ENCODE measurements at places on chromosomes 2 and 18.

DNA sequence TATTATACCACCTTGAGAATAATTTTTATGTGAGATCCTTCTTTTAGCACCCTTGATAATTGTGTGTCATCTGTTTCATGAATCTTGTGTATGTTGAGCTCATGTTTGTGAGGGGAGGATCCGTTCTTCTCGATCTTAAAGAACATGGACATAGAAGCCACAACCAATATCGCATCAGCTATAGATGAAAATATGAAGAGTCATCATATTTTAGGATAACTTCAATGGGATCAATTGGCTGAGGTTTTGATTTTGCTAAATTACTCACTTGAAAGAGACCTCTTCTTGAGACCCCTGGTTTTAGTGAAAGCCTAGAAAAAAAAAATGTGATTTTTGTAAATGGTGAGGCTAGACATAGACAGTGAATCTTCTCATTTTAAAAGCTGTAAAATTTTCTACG, 385.3 kb upstream of the NRP2 start:
- DNase-seq, result no peak

DNA sequence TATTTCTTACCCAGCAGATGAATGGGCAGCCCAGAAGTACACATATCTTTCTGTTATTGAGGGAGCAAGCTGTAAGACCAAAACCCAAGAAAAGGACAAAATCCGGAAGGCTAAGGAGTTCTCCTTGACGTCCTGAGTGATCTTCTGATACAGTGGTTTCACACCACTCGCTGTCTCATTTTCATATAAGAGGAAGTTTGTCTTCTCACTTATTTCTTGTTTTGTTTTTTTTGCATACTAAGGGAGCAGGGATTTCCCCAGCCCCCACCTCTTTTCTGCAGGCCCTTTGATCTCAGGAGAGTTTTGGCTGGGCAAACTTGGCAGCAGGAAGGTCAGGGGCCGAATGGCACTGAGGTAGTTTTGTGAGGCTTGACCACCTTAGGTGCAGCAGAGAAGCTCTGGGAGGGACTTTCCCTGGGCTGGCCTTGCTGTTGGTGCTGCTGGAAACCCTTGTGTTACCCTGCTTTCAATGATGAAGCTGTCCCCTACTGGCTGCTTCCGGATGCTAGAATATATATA, 13.3 kb downstream of the CHRNA1 start:
- DNase-seq, result no peak

DNA sequence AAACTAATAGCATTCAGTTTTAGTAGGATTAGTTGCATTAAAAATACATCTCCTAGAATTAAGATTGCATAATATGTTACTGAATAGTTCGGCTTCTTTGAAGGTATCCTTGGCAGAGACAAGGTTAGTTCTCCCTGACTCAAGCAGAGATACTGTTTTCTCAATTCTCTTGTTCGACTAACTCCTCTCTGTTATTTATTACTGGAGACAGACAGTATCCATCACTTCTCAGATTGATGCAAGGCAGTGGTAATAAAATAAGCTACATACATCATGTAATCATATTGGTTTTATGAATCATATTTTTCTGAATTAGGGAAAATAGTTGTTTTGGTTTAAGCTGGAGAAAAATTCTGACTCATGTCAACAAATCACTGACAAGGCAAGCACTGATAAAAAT, 134.8 kb downstream of the SLC8A1 start:
- DNase-seq, result no peak

- DNase-seq, result no peak
These were observed 24.5 kb downstream of the LOXHD1 start for GRCh38 chr18:46632401-46633071.

- DNase-seq, result no peak
These were observed 26.6 kb downstream of the CD28 start for GRCh38 chr2:203732953-203733510.

GRCh38 chr2:134838143-134838620, at the start of gene ACMSD:
TSS of gene ACMSD (plus strand) at chr2:134838616. CDS start at chr2:134838683, 67 bp downstream.
- DNase-seq, result no peak

DNA sequence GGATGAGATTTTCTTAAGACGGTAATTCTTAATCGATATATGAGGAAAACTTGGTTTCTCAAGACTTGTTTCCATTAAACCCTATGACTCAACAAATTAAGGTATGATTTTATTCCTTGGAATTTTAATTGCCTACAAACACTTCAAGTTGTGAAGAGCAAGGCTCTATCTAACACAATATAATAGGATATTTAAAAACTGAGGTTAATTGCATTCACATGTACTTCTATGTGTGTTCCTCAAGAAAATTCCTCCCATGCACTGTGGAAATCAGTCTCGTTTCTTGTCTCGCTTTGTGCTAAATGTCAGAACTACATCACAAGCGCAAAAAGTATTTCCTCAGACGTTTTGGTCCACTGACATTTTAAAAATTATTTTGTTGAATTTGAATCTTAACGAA, 109.6 kb upstream of the UNC80 start:
- no peak for DNase-seq

- DNase-seq, result no peak
These were observed 129.3 kb downstream of the ZNF236 start for GRCh38 chr18:76951456-76952247.

DNA sequence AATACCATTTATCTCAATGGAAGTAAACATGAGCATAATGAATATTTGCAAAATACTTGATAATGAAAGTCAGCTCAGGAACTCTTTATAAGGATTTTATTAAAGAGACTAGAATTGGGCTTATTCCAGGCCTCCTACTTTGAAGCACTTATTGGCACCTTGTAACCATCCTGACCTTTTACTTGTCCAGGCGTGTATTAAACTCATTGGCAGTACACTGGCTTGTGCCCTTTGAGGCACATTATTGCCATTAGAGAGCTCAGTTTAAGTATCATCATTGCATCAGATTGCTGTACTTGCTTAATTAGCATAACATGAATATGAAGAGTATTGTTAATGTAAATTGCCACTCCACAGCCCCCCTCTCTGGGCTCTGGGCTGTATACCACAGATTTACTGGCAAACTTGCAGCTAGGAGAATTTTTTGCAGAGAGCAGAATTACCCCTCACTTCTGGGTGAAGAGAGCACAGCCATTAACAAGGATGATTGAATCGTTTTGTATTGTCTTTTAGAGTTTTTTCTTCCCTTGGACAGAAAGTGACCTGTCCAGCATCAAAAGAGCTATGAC, 72.5 kb downstream of the XIRP2 start:
- no peak for DNase-seq

DNA sequence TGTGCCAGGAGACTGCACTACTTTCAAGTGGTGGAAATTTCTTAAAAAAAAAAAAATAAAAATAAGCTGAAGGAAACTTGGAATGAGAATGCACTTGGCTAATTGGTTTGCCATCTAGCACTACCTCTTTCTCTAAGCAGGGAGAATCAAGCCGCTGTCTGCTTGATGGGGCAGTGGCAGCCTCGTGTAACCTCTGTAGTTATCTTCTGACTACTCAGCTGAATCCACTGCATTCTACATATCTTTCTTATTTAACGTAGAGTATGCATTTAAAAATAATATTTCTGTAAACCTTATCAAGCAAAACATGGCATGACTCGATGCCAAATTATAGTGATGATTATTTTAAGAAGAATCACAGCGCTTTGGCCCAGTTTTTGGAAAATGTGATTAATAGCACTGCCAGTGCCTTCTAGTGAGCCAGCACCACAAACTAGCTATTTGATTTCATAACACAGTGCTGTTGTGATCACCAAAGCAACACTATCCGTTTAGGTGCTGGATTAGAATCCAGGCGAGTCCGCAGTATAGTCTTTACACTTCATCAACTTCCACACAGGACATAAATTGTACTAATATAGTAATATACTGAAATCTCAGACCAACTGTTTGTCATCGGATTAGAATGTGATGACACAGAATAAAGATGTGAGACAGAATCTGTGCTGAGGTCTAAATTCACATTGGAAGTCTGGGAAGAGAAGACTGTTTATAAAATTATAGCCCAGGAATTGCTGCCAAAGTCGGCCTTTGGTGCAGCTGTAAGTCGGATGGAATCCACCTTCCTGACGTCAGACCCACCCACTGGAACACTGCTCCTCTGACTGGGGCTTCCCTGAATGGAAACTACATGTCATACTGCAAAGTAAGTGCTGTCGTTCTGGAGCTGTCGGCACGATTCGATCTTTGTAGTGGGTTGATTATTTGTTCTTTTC, 136.5 kb upstream of the ETAA1 start:
- DNase-seq, result no peak

DNA sequence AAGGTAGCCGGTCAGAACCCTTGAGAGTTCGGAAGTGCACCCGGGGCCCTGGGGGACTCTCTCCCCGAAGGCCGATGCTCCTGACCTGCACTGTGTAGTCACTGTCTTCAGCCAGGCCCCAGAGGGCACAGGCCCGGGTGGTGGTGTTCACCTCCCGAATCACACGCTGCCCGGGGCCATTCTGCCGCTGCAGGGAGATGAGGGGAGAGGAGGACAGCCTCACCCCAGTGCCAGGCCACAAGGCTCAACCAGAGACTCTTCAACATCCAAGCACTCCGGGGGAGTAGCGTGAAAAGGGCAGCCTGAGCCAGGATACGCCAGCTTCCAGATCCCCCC, 1.1 kb downstream of the FNDC4 start:
- no peak for DNase-seq

DNA sequence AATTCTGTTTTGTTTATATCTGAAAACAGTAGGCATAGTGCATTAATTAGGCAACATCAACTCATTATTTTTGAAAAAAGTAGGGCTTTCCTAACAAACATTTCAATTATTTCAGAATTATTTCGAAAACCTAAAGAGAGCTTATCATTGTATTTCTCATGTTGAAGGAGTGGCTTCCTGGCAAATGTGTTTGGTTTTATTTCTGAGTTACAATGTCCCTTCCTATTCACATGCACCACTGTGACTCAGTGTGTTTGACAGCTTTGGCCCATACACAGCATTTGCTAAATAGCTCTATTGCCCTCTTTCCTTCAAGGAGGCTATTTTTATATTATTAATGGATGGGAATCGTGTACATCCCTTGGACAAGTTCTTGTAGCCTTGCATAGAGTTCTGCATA, 205.9 kb downstream of the PTGR3 start:
- DNase-seq, result no peak

GRCh38 chr2:159455330-159455918, 160.9 kb downstream of the BAZ2B start:
- DNase-seq, result no peak

GRCh38 chr2:100067784-100068183, 74.6 kb downstream of the AFF3 start:
- DNase-seq, result no peak

DNA sequence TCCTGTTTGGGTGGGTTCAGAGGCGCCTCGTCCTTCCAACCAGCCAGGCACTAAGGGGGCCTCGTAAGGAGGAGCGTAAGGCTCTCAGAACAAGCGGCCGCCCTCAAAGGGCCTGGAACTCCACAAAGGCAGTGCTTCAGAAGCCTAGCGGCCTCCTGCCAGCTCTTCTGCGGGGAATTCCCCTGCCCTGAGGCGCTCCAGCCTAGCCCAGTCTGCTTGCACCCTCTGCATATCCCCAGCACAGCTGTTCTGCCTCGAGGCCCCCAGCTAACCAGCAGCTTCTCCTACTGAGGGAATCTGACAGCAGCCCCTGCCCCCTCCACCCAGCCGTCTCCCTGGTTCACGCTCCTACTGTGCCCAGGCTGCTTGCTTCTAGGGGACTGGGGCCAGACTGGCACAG, 265.9 kb downstream of the TFCP2L1 start:
- DNase-seq, result no peak

DNA sequence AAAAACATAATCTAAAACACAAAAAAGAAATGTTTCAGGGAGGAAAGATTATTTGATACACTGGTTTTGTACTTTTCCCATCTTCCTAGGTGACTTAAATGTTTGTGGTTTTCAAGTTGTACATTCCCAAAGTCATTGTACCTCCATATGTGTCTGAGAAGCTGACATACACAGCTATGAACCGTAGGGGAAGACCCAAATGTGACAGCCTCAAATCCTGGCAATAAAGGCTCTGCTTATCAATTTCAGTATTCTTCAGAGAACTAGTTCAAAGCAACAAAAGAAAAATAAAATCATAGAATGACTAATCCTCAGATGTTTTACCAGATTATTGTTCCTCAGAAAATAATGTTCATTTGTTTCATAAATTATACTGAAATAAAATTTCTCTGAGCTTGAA, 2.5 kb downstream of the DYNC2LI1 start:
- no peak for DNase-seq

- no peak for DNase-seq
These were observed 181.8 kb downstream of the EIPR1 start for GRCh38 chr2:3195641-3196476.

DNA sequence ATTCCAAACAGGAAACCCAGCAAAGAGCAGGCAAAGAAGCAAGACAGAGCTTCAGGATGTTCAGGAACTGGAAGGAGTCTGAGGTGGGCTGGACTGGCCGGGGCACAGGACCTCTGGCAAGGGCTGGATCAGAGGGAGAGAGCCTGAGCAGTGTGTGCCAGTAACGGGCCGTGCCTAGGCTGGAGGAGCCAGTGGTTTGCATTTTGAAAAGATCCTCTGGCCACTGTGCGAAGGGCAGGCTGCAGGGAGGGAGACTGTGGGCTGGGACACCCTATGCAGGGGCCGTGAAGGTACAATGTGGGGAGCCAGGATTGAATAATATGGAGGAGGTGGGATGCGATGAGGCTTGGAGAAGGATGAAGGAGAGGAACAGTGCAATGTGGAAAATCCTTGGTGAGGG, 6.2 kb upstream of the SDC1 start:
- no peak for DNase-seq

- no peak for DNase-seq
These were observed 443.8 kb upstream of the CDH20 start for GRCh38 chr18:60889442-60889841.

- no peak for DNase-seq
These were observed 2.2 kb downstream of the INO80D start for GRCh38 chr2:206083602-206084438.

GRCh38 chr2:110910423-110910822, 178.1 kb downstream of the ACOXL start:
- DNase-seq, result no peak

DNA sequence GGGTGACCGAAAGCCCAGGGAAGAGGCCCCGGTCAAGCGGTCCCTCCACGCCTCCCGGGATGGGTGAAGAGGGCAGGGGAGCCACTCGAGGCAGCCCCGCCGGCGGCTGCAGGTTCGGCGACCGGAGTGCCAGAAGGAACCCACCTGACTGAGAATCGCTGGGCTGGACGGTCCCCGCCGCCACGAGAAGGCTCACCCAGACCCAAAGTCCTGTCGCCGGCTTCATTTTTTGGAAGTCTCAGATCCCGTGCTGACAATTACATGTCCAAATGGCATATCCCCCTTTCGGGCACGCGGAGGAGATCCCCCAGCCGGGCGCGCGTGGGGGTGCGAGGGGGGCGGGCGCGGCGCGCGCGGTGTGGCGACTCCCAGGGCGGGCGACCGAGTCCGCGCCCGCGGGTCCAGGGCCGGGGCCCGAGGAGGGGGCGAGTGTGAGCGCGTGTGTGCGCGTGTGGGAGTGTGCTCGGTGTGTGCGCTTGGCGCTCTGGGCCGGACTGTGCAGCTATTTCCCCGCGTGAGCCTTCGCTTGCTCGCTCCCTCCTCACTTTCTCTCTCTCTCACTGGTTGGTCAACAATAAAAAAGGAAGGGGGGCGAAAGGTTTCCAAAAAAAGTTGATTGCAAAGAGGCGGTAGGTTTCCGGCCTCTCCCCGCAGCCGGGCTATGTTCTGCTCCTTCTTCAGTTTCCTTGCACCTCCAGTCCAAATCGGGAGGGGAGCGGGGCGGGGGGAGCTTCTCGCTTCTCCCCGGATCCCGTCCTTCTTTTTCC, at the start of gene ERBB4:
TSS of gene ERBB4 (minus strand) at position 498 of the 767 bp plus-strand sequence. CDS start at position 226, 272 bp downstream.
- no peak for DNase-seq

All from GM12891 (cell line).